ENCODE measurements at places on chromosomes 13 and 19.
A peak's percentile ranks its signal among the peaks of the same experiment; 100 is the strongest.

GRCh38 chr19:11180346-11180745, 17.0 kb downstream of the KANK2 start:
- DNase-seq, result no peak

GRCh38 chr19:39237200-39238184, 7.3 kb downstream of the IFNL3 start:
- DNase-seq, result no peak

- no peak for DNase-seq
These were observed 384.4 kb downstream of the DLEU7 start for GRCh38 chr13:50459046-50459445.

DNA sequence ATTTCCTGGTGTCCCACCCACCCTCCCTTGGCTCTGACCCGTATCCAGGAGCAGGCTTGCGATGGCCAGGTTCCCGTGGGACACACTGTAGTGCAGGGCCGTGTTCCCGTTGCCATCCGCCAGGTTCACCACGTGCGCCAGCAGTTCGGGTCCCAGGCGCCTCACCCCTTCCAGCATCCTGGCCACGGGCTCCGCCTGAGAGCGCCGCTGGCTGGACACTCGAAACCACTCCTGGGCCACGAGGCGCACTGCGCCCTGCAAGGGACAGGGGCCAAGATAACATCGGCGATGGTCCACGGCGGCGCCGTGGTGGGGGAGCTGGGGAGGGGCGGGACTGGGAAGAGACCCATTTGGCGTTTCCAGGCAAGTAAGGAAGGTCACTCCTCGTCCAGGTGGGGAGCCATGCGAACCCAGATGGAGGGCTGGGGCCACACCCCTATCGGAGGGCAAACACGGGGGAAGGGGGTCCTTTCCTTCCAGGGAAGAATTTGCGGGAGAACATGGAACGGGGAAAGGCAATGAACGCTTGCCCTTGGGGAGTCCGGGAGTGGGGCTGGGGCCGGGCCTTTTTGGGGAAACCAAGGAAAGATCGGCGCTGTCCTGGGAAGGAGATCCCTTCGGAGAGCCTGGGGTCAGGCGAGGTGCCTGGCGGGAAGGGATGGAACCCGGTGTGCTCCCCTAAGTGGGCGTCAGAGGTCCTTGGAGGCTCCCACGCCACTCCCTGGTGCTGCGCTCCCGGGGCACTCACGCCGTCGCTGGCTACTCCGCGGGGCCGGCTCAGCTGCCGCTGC, 9.9 kb downstream of the KANK3 start:
- peak; percentile 62 for DNase-seq

GRCh38 chr19:33660410-33661124, 38.8 kb downstream of the CHST8 start:
- DNase-seq, result no peak

DNA sequence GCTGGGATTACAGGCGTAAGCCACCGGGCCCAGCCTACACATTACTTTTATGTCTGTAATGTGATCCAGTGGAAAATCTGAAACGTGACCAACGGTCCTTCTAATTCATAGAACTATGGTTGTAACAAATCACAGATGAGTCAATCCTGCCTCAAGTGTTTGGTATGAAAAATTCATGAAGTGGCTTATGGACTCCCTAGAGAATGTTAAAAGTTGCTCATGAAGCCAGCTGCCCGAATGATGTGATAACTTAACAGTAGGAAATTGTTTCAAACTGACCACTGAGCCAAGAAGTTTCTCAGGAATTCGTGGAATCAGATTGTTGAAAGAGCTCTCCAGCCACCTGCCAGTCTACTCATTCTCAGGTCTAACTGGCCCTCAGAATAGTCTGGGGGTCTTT, 59.4 kb upstream of the FARP1 start:
- DNase-seq, result no peak

DNA sequence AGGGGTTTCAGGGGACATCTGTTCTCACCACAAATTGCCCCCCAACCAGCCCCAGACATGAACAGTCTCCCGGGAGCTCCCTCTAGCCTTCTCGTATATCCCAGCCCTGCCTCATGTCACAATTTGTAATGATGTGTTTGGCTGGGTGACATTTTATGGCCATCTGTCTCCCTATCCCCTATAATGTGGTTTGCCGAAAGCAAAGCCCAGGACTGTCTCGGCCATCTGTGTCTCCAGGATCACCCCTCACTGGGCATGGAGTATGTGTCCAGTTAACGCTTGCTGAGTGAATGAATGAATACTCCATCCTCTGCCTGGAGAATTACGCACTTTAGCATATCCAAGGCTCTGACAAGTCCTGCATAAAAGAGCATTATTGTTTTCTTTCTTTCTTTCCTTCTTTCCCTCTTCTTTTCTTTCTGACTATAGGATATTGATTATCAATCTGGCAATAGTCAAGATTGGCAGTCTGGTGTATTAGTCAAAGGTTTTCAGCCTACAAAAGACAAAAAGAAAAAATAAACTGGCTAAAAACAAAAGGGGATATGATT, 15.1 kb downstream of the HPN start:
- no peak for DNase-seq

- no peak for DNase-seq
These were observed 7.7 kb upstream of the LGALS7 start for GRCh38 chr19:38781058-38781457.

DNA sequence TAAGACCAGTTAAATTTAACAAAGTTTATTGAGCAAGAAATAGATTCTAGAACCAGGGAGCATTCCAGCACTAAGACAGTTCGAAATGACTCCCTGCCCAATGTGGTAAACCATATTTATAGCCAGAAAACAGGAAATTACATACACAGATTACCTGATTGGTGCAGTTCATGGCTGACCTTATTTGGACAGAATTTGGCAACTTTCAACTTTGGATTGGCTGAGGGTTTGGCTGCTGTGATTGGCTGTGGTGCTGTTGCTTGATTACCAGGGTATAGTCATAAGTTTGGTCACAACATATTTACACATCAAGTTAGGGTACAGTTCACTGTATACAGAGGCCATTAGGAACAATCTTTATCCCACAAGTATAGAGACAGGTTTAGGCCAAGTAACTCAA, 984.8 kb upstream of the MIR17HG start:
- DNase-seq, result no peak
